ENCODE measurements at places on chromosomes 11 and 22. TPM values are rescaled to one million over a fixed set of nuclear protein-coding genes. Genes with fewer than 3 reads are reported as not detected.

NXPE1 gene
- total RNA-seq = not detected

FOLR2 gene
- not detected for total RNA-seq

OR52I2 gene
- not detected for total RNA-seq

CCDC34 gene
- 12.7 TPM for total RNA-seq

KRTAP5-1 gene
- total RNA-seq = not detected
